Uterus (tissue), 4 donors: ENCODE measurements at places on chromosomes 12 and 14. TPM values are rescaled to one million over a fixed set of nuclear protein-coding genes. Genes with fewer than 3 reads are reported as not detected.

DNA sequence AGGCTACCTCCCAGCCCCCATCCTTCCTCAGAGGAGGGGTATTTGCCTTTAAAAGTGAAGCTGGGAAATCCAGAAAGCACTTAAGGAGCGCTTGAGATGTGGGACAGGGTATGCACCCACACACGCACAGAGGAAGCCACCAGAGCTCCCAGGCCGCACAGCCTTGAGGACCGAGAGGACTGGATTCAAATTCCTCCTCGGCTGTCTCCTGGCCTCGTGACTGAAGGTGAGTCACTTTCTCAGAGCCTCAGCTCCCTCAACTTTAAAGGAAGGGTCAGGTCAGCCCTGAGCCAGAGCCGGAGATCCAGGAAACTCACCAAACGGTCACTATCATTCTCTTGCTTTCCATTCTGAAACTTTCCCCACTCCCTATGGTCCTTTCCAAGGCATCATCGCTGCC is 37.6 kb downstream of the BCL11B start:
- no peak for DNase-seq
- no peak overlapping the region for H3K4me3 ChIP-seq

- H3K36me3 ChIP-seq: no peaks in the 10 kb centered on the region
- no peaks in the 10 kb centered on the region for H3K27me3 ChIP-seq
- H3K4me1 ChIP-seq: no peaks in the 10 kb centered on the region
- no peak for DNase-seq
- H3K27ac ChIP-seq: no peak overlapping the region
These were observed 126.5 kb downstream of the PDE3A start for GRCh38 chr12:20494851-20495250.

DNA sequence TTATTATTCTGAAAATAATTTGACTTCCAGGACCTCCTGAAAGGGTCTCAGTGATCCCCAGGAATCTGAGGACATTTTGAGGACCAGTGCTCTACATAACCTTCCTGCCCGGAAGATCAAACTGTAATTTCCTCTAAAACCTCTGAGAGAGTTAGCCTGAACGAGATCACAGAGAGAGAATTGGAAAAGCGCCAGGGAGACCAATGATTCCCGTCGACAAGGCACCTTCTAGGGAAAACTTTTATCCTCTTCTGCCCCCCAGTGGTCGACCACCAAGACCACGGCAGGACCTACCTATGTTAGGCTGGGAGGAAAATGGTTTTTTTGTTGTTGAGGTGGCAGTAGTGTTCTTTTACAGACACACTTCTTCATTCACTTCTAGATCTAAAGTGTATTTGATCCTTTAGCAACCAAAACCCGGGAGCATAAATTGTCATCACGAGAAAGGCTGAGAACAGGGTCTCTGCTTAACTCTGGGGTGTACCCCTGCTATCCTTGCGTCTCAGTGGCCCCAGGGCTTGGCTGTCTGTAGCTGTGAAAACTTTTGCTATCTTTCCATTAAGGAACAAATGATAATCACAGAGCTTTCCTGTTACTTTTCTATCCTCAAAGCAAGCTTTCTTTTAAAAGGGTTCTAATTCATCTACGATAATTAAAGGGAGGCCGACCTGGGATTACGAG is 62.9 kb upstream of the NID2 start:
- H3K4me1 ChIP-seq: no peaks in the 10 kb centered on the region
- DNase-seq: peak; percentile 83
- no peak overlapping the region for H3K4me3 ChIP-seq
- no peaks in the 10 kb centered on the region for H3K27me3 ChIP-seq

The BRMS1L gene
- 13.2 TPM for total RNA-seq

The TOGARAM1 gene
- 33.0 TPM for total RNA-seq

- H3K4me1 ChIP-seq: peaks cover 4% of the 10 kb centered on the region
- no peaks in the 10 kb centered on the region for H3K36me3 ChIP-seq
- H3K4me3 ChIP-seq: no peak overlapping the region
- no peak overlapping the region for H3K27ac ChIP-seq
These were observed 205.1 kb upstream of the TBX3 start for GRCh38 chr12:114888928-114889584.
